Calu3 (cell line): ENCODE measurements at places on chromosomes 7 and 10. TPM values are rescaled to one million over a fixed set of nuclear protein-coding genes. Genes with fewer than 3 reads are reported as not detected.

DCLRE1A gene
- total RNA-seq, result 7.4 and 7.9 TPM in 2 replicates

MYL7 gene
- not detected in 2 replicates for total RNA-seq

CDC14C gene
- 0.24 TPM in 1 of 2 replicates, not detected in the other for total RNA-seq

FBXL13 gene
- total RNA-seq, result 1.3 and 2.6 TPM in 2 replicates

RNF148 gene
- 0.76 and 0.99 TPM in 2 replicates for total RNA-seq

MSS51 gene
- 2.9 and 3.3 TPM in 2 replicates for total RNA-seq

DNA sequence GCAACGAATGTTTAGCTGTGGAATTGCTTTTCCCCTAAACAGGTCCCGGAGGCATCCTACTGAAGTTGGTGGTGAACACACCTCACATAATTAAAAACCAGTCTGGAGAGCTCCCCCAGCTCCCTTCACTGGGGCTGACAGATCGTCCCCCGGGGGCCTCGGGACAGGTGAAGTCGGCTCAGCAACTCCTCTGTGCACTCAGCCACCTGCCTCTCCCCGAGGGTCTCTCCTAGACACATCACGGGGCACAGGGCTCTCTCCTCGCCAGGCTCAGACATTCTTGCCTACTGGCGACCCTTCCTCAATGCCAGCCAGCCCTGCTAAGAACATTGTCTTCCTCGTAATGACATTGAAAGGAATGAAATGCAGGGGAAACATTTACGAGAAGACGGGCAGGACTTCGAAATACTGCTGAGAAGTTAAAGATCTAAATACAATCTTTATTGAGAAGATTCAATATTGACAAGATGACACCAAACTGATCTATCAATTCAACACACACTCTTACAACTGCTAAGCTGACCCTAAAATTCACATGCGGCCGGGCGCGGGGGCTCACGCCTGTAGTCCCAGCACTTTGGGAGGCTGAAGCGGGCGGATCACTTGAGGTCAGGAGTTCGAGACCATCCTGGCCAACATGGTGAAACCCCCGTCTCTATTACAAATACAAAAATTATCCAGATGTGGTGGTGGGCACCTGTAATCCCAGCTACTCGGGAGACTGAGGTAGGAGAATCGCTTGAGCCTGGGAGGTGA is 88.1 kb upstream of the DNAAF5 start:
- peaks cover 23% of the 10 kb centered on the region for H3K27me3 ChIP-seq
- no peak for DNase-seq
- no peak overlapping the region for H3K27ac ChIP-seq
- H3K4me3 ChIP-seq, result no peak overlapping the region

GRCh38 chr7:50317697-50318669 is 13.5 kb downstream of the IKZF1 start:
- H3K36me3 ChIP-seq, result no peaks in the 10 kb centered on the region
- peaks cover 97% of the 10 kb centered on the region for H3K27me3 ChIP-seq
- H3K4me3 ChIP-seq, result no peak overlapping the region
- H3K4me1 ChIP-seq, result no peaks in the 10 kb centered on the region
- no peak for DNase-seq

DNA sequence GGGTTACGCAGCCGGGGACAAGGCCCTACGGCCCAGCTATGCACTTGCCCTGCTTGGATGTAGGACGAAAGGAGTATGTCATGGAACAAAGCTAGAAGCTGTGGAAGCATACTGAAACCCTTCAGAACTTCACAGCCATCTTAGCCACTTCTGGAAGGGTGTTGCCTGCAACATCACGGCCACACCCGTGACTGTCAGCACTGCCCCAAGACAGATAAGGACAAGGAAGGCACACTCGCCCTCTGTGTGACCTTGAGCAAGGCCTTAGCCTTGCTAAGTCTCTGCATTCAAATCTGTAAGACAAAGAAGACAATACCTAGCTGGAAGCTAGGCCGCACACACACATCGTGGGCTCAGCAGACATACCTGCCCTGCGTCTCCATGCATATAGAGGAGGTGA is 352.5 kb upstream of the MGMT start:
- H3K27me3 ChIP-seq, result no peaks in the 10 kb centered on the region
- no peak for DNase-seq
- no peaks in the 10 kb centered on the region for H3K4me1 ChIP-seq
- no peak overlapping the region for H3K27ac ChIP-seq
- no peaks in the 10 kb centered on the region for H3K36me3 ChIP-seq
- H3K4me3 ChIP-seq, result no peak overlapping the region

GRCh38 chr10:86391236-86391840 is 24.7 kb upstream of the GRID1 start:
- H3K36me3 ChIP-seq, result peaks cover 7% of the 10 kb centered on the region
- H3K27ac ChIP-seq, result no peak overlapping the region
- DNase-seq, result no peak
- no peak overlapping the region for H3K4me3 ChIP-seq
- no peaks in the 10 kb centered on the region for H3K4me1 ChIP-seq

DNA sequence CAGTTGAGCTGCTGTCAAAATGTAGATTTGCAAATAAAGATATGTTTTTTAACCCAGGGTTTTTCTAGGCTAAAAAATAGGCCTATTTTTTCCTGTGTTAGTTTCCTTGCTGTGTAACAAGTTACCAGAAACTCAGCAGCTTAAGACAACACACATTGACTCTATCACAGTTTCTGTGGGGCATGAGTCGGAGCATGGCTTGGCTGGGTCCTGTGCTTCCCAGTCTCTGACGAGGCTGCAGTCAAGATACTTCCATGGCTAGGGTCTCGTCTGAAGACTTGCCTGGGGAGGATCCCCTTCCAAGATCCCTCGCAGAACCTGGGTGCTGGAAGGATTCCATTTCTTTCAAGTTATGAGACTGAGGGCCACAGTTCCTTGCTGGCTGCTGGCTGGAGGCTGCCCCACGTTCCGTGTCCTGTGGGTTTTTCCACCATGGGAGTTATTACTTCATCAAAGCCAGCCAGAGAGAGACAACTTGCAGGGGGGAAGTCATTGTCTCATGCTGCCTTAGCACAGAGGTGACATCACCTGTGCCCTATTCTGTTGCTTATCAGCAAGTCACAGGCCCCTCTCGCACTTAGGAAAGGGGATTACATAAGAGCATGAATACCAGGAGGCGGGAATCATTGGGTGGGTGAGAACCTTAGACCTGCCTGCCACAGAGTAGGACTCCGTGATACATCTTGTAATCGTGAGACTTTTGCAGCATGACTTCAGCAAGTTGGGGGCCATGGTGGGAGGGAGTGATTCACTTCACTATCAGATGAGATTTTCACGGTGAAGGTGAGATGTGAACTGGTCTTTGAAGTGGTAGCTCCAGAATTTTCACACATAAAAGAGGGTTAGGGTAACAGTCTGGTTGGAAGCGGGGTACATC is 77.9 kb downstream of the CCNY start:
- H3K27ac ChIP-seq, result no peak overlapping the region
- H3K27me3 ChIP-seq, result no peaks in the 10 kb centered on the region
- no peaks in the 10 kb centered on the region for H3K4me1 ChIP-seq
- H3K4me3 ChIP-seq, result no peak overlapping the region
- no peaks in the 10 kb centered on the region for H3K36me3 ChIP-seq
- no peak for DNase-seq

DNA sequence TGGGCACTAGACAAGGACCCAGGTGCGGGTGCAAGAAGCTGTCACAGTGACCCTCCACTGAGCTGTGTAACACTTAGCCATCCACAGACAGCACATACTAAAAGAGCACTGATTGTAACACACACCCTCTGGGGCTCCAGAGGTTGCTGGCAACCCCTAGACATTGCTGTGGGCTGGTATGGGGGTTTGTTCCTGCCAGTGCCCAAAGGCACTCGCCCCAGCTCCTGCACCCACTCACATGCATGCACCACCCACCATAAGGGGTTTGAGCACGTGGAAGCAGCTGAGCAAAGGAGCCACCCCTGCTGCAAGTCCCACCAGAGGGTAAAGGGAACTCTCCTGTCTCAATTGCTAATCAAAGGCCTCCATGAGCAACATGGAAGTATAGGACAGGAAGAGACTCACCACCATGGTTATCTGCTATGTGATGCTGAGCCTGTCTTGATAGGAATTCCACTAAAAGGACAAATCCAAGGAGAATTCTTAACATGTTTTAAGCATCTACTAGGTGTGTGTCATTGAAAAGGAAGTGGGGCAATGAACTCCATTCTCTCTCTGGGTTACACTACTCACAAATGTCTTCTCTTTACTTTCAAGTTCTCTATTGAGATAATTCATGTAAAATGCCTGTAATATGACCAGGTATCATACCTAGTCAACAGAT is 103.1 kb downstream of the GFRA1 start:
- H3K27me3 ChIP-seq, result peaks cover 14% of the 10 kb centered on the region
- DNase-seq, result no peak
- H3K4me3 ChIP-seq, result no peak overlapping the region
- no peaks in the 10 kb centered on the region for H3K36me3 ChIP-seq

- no peak overlapping the region for H3K27ac ChIP-seq
- no peaks in the 10 kb centered on the region for H3K4me1 ChIP-seq
- H3K4me3 ChIP-seq, result no peak overlapping the region
- no peaks in the 10 kb centered on the region for H3K36me3 ChIP-seq
- H3K27me3 ChIP-seq, result no peaks in the 10 kb centered on the region
- DNase-seq, result no peak
Observed at GRCh38 chr7:144527051-144527471, 123.6 kb upstream of the NOBOX start.

DNA sequence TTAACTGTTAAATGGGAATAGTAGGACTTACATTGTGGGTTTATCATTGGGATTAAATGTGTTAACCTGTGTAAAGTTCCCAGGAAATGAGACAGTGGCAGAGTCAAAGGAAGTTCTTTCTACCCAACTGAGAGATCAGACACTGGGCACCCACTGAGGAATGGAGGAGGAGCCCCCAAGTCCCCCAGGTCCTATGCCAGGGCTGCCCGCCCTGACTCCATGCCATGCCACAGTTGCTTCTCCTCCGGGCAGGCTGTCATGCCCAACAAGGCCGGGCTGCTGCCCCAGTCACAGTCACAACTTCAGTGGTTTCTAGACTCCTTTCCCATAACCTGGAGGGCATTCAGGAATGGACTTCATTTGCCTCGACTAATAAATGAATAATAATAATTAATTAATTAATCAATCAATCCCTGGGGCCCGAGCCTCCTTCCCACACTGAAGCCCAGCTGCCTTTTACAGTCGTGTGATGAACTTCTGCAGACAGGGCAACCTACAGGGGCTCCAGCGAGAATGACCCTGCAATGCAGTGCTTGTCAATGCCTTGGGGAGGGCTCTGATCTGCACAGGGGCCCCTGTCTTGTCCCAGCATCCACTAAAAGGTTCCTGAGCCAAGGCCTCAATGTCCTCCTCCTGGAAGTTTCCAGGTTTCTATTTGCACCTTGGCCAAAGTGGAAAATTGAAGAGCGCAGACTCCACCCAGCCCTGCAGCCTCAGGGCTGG is 32.4 kb downstream of the DRGX start:
- DNase-seq, result no peak
- no peaks in the 10 kb centered on the region for H3K36me3 ChIP-seq
- no peak overlapping the region for H3K27ac ChIP-seq
- peaks cover 65% of the 10 kb centered on the region for H3K27me3 ChIP-seq
- no peak overlapping the region for H3K4me3 ChIP-seq

GRCh38 chr10:61869041-61869675 is 32.3 kb upstream of the ARID5B start:
- H3K27ac ChIP-seq, result no peak overlapping the region
- no peaks in the 10 kb centered on the region for H3K27me3 ChIP-seq
- H3K36me3 ChIP-seq, result no peaks in the 10 kb centered on the region
- peaks cover 23% of the 10 kb centered on the region for H3K4me1 ChIP-seq

DNA sequence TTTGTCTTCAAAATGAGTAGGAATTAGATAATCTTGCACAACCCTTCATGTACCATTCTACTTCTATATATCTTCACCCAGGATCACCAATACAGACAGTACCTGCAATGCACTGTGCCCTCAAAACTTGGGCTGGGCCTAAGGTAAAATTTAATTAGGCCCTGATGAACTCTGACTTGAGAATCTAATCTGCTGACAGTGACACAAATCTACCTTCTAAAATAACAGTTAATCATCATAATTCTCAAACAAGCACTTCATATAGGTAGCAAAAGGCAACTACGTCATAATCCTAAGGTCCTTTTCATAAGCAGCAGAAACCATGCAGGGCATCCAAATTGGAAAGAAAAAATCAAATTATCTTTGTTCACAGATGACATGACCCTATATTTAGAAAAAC is 4.1 kb downstream of the ZNF25 start:
- H3K27me3 ChIP-seq, result no peaks in the 10 kb centered on the region
- H3K36me3 ChIP-seq, result peaks cover 18% of the 10 kb centered on the region
- peaks cover 9% of the 10 kb centered on the region for H3K4me1 ChIP-seq
- H3K4me3 ChIP-seq, result no peak overlapping the region

GRCh38 chr7:2258661-2259365 is 16.8 kb downstream of the NUDT1 start:
- no peak overlapping the region for H3K27ac ChIP-seq
- H3K4me1 ChIP-seq, result peaks cover 15% of the 10 kb centered on the region
- no peak for DNase-seq
- H3K36me3 ChIP-seq, result peaks cover 47% of the 10 kb centered on the region
- no peak overlapping the region for H3K4me3 ChIP-seq

DNA sequence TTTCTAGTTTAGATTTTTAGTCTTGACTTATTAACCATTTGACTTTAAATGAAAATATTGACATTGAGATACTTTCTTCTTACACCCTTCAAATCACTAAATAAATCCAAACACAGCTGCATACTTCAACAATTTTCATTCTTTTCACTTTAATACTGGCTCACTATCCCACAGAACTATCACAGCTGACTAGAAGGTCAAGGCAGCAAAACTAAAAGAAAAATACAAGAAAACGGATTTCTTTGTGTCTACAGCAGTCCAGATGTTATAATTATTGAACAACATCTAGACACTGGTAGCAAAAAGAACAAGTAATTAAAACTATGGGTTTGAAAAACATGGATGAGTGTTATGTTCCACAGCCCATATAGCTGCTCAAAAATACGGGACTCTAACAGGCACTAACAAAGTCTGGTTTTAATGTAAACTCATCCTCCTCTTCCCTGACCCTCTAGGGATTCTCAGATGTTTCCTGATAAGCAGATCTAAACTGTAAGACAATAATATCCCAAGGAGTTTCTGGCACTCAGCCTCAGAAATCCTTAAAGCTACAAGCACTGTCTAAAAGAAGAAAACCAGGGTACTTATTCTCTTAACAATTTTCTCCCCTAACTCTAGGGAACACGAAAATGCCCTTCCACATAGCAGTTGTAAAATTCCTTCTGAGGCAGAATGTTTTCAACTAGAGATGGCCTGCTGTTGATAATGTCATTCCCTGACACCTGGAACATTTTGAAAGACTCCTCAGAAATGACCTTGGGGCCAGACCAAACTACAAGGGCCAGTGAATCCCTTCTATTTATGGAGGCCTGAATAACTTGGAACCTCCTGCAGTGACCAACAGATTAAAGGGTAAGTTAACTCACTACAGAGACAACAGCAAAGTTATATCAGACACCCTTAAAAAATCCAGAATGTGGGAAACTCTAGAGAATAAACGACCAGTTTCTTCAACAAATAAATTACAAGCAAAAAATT is 12.8 kb downstream of the DNMBP start:
- no peaks in the 10 kb centered on the region for H3K27me3 ChIP-seq
- no peak overlapping the region for H3K4me3 ChIP-seq
- no peak for DNase-seq
- H3K36me3 ChIP-seq, result no peaks in the 10 kb centered on the region
- H3K4me1 ChIP-seq, result peaks cover 3% of the 10 kb centered on the region
